ENCODE measurements at places on chromosomes 13 and 19.
A peak's percentile ranks its signal among the peaks of the same experiment; 100 is the strongest.

- peak within 1 kb of the TSS; percentile 91 for H3K27ac ChIP-seq
- peaks cover 16% of the 10 kb centered on the region for H3K4me1 ChIP-seq
- DNase-seq = peak; percentile 85
- H3K27me3 ChIP-seq = no peaks in the 10 kb centered on the region
Measured at GRCh38 chr19:4831304-4831978, at the start of gene TICAM1. TSS of gene TICAM1 (minus strand) at chr19:4831712. CDS start at chr19:4818377, 13,335 bp downstream.

DNA sequence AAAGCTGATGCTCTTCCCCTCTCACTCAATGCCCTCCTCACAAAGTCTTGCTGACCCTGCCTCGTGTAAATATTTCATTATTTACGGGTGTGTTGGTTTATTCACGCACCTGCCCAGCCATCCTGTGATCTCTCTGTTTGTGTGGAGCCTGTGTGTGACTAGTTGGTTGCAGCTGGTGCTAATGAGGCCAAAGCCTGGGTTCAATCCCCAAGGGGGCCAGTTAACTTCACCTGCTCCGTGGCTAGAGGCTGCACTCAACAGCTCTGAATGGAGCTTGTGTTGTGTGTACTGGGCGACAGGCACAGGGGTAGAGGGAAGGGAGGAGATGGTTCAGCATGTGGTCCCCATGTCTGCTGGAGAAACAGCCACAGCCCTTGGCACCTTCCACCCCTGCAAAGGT, 109.5 kb downstream of the DNAJC15 start:
- DNase-seq = no peak
- H3K36me3 ChIP-seq = no peaks in the 10 kb centered on the region
- peaks cover 13% of the 10 kb centered on the region for H3K27me3 ChIP-seq
- no peak overlapping the region for H3K27ac ChIP-seq
- H3K4me3 ChIP-seq = no peak overlapping the region
- H3K4me1 ChIP-seq = peaks cover 5% of the 10 kb centered on the region

GRCh38 chr19:17794731-17795494, at the start of gene B3GNT3:
TSS of gene B3GNT3 (plus strand) at chr19:17795138. CDS start at chr19:17807808, 12,670 bp downstream.
- H3K4me1 ChIP-seq = peaks cover 3% of the 10 kb centered on the region
- H3K27me3 ChIP-seq = peaks cover 21% of the 10 kb centered on the region
- H3K4me3 ChIP-seq = no peak within 1 kb of the TSS
- no peaks in the 10 kb centered on the region for H3K36me3 ChIP-seq

GRCh38 chr13:73224703-73225102, 165.9 kb downstream of the KLF5 start:
- no peak for DNase-seq
- H3K4me1 ChIP-seq = peaks cover 39% of the 10 kb centered on the region
- H3K27ac ChIP-seq = no peak overlapping the region
- H3K36me3 ChIP-seq = peaks cover 3% of the 10 kb centered on the region

DNA sequence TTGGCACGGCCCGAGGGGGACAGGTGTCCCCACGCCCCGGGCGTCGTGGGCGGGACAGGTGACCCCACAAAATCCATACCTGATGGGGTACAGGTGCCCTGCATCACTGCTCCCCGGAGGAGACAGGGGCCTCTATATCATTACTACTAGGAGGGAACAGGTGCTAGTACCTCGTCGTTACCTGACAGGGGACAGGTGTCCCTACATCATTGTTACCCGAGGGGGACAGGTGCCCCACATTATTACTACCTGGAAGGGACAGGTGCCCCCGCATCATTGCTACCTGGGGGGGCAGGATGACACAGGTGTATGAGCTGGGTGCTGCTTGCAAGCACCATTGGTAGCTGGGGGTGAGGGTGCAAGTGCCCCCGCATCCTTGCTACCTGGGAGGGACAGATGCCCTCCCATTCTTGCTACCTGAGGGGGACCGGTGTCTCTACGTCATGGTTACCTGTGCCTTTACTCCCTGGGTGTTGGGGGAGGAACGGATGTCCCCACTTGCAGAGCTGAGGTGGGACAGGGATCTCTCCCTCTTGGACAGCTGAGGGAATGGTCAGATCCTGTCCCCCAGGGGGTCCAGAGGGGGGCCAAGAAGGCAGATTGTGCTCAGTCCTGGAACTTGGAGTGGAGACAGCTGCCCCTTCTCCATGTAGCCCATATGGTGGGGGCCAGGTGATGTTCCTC, 620 bp downstream of the CRTC1 start:
- no peak for DNase-seq
- peak overlapping the region; percentile 65 for H3K4me3 ChIP-seq
- H3K27ac ChIP-seq = no peak overlapping the region
- H3K4me1 ChIP-seq = peaks cover 5% of the 10 kb centered on the region

- DNase-seq = no peak
- no peaks in the 10 kb centered on the region for H3K4me1 ChIP-seq
- no peak overlapping the region for H3K27ac ChIP-seq
- peaks cover 10% of the 10 kb centered on the region for H3K27me3 ChIP-seq
- H3K4me3 ChIP-seq = no peak overlapping the region
- H3K36me3 ChIP-seq = no peaks in the 10 kb centered on the region
Measured at GRCh38 chr19:8034178-8034525, 18.4 kb upstream of the CCL25 start.

GRCh38 chr19:28313633-28314032, 899.3 kb downstream of the UQCRFS1 start:
- H3K36me3 ChIP-seq = no peaks in the 10 kb centered on the region
- H3K4me3 ChIP-seq = no peak overlapping the region
- no peaks in the 10 kb centered on the region for H3K27me3 ChIP-seq

- H3K4me3 ChIP-seq = no peak overlapping the region
- no peaks in the 10 kb centered on the region for H3K27me3 ChIP-seq
- no peaks in the 10 kb centered on the region for H3K36me3 ChIP-seq
- DNase-seq = peak; percentile 52
- H3K4me1 ChIP-seq = peaks cover 17% of the 10 kb centered on the region
Measured at GRCh38 chr19:16062789-16063188, 13.5 kb upstream of the TPM4 start.

DNA sequence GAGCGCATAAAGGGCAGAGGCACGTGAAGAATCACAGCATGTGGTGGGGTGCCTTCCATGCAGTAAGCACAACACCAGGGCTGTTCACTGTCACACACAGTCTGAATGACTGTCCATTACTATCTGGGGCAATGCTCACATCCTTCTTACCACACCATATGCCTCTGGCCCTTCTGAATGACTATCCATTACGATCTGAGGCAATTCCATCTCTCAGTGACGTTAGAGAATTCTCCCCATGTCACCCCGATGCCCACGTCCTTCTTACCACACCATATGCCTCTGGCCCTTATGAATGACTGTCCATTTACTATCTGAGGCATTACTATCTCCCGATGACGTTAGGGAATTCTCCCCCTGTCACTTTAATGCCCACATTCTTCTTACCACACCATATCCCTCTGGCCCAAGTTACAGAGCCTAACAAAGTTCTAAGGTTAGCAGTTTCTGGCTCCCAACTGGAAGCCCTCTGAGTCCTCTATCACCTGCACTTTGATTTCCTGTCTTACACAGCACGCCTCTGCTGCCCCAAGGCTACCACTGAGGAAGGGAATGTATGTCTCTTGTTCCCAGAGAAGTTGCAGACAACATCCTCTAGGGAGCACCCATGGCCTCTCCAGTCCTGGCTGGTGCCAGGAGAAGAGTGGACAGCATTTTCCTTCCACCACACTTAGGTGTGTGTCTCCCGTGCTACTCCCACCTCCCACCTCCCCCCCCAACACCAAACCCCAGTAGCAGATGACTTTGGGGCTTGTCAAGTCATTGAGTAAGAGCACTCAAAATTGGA, 154.8 kb downstream of the COG6 start:
- DNase-seq = no peak
- no peaks in the 10 kb centered on the region for H3K27me3 ChIP-seq
- no peaks in the 10 kb centered on the region for H3K36me3 ChIP-seq
- no peak overlapping the region for H3K27ac ChIP-seq
- no peak overlapping the region for H3K4me3 ChIP-seq
